CD4-positive, alpha-beta T cell treated with Interleukin-6 for 4 hours (primary cell): ENCODE measurements at places on chromosomes 16 and 17.

- no peak for DNase-seq
These were observed 278.9 kb upstream of the KCNJ16 start for GRCh38 chr17:69796078-69796477.

DNA sequence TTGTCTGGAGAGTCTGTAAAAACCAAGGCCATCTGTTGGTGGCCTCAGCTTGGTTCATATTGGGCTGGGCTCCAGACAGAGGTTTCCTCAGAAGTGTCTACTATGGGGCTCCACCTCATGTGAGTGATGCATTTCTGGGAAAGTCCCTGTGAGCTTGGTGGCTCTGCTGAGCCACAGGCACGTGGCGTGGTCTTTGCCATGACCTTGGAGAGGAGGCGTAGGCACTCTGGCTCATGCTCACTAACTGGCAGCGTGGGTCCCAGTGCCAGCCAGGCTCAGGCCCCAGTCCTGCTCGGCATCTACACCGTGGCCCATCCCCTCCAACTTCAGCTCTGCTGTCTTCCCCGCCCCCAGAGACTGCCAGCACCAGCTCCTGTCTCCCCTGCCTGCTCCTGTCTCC, 10.7 kb upstream of the SMTNL2 start:
- DNase-seq: peak; percentile 14

- peak; percentile 45 for DNase-seq
These were observed 70.6 kb downstream of the CYB5B start for GRCh38 chr16:69494991-69495392.

- peak; percentile 53 for DNase-seq
These were observed 1.7 kb upstream of the NLRP1 start for GRCh38 chr17:5585836-5586521.

GRCh38 chr16:85185303-85186100, 73.2 kb upstream of the CIBAR2 start:
- no peak for DNase-seq

DNA sequence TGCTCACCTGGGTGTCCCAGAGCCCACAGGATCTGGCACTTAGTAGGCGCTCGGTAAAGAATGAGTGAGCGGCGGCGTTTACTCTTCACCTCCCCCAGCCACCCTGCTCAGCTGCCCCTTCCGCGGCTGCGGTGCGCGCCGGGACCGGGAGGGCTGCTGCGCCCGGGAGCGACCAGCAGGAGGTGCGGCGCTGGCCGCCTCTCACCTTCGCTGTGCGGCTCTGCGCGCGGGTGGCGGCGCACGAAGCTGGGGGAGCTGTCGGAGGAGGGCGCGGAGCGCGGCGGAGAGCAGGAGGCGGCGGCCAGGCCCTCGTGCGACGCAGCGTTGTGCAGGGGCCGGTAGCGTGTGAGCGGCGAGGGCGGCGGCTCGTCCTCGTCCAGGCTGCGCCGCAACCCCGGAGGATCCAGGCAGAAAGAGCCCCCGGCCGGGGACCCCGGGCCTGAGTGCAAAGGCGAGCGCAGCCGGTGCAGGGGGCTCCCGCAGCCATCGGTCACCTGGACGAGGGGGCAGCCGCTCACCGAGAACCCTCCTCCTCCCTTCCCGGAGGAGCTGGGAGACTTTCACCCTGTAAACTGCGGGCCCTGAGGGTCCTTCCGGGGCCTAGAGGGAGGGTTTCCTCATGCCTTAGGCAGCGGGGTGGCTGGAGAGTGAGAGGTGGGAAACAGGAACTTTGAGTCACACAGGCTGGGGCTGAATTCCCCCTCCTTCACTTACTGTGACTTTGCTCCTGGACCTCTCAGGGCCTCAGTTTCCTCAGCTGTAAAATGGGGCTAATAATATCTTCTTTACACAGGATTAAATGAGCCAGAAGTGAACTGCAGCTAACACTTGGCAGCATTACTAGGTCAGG, 12.5 kb downstream of the SAMD14 start:
- peak; percentile 71 for DNase-seq

DNA sequence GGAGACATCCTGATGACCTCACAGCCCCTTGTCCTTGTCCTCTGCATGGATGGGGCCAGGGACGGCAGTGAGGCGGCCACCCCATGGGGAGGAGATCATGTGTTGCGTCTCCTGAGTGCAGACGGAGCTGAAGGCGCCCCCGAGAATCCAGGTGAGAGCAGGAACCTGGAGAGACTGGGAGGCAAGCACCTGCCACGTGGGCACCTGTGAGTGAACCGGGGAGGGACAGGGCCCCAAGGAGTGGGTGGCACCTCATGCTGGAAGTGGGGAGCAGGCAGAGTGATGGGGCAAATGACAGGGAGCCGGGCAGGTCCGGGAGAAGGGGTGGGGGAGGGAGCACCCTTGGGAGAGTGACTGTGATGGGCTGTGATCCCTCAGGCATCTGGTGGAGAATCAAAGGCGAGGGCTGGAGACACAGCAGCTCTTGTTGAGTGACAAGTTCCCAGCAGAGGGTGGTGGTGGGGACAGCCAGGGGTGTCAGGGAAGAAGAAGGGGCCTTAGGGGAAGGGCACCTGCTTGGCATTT, 174.3 kb upstream of the CHMP6 start:
- no peak for DNase-seq

GRCh38 chr16:78645657-78646056, 546.2 kb downstream of the WWOX start:
- no peak for DNase-seq

- DNase-seq: no peak
These were observed 4.5 kb downstream of the ARHGDIA start for GRCh38 chr17:81866440-81867169.

DNA sequence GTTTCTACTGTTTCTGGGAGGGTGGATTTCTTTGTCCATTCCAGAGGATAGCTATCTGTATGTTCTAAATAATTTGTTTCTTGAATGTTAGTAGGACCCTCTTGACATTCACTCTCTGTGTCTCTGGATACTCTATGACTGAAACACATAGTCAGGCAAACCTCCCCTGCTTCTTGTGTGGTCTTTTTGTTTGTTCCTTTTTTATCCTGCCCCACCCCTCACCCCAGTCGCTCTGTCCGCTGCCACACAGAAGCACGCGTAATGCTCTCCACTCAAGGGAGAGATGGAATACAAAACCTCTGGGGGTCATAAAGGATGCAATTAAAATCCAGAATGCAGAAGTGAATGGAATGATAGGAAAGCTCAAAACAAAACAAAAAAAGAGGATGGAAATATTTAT, 253.1 kb downstream of the RBFOX1 start:
- no peak for DNase-seq

DNA sequence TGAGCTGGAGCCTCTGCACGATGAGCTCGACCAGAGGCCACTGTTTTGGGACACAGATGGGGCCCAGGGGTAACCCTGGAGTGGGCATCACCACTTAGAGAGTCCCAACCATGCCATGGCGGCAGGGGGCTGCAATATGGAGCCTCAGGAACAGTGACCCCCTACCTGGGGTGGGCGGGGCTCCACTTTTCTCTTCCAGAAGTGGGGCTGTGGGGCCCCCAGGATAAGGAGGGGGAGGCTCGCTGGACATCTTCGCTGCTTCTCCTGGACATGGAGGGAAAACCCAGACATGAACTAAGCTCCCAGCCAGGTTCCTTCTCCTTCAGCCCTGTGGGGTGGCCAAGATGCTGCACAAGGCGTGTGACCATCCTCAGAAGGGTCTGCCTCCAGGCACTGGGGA, 24.7 kb downstream of the CDIP1 start:
- DNase-seq: no peak

- DNase-seq: no peak
These were observed 203.9 kb downstream of the CEP112 start for GRCh38 chr17:65987988-65988387.
